ENCODE measurements at places on chromosomes 7 and 10. TPM values are rescaled to one million over a fixed set of nuclear protein-coding genes. Genes with fewer than 3 reads are reported as not detected.

OPN4 gene
- total RNA-seq, result not detected

KCNMA1 gene
- 114 TPM for total RNA-seq

TCF7L2 gene
- total RNA-seq, result 21.1 TPM

CDK14 gene
- 88.5 TPM for total RNA-seq

PCGF6 gene
- total RNA-seq, result 13.7 TPM

SPDYE18 gene
- 2.6 TPM for total RNA-seq

LLCFC1 gene
- total RNA-seq, result not detected

CISD1 gene
- total RNA-seq, result 14.3 TPM

EN2 gene
- total RNA-seq, result 0.11 TPM

NEUROG3 gene
- total RNA-seq, result not detected

DIP2C gene
- total RNA-seq, result 39.2 TPM

GSDME gene
- 24.6 TPM for total RNA-seq

MRLN gene
- total RNA-seq, result 23.1 TPM

MYH16 gene
- total RNA-seq, result not detected

PDSS1 gene
- 10.6 TPM for total RNA-seq
